ENCODE measurements at places on chromosomes 6 and 20.

GRCh38 chr6:130473886-130474285 is 108.1 kb downstream of the TMEM200A start:
- no peak for DNase-seq

GRCh38 chr6:13407709-13408695 is 79.4 kb downstream of the GFOD1 start:
- no peak for DNase-seq

DNA sequence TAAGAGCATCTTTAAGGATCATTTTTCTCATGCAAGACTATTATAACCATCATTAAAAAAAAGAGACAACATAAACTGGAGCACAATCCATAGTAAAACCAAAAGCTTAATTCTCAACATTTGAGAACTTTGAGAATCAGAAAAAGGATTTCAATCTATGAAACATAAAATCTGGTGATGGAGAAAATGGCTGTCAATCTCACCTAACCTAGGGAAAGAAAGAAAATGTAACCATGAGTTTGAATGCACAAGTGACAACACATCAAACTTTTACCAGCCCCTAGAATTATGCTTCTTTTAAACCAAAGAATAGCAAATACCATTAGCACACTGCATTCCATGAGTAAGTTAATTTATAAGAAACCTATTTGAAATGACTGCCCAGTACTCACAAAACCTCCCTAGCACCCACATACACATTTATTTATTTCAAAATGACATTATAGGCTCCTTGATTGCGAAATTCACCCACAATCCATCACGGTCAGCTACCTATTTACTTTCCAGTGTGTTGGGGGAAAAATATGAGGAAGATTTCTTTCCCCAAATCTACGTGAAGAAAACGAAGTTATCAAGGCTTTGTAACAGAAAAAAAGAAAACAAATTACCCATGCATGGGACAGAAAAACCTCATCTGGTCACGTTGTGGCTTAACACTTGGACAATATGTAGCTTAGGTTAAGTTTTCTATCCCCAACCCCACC is 828 bp downstream of the ASCC3 start:
- no peak for DNase-seq

- no peak for DNase-seq
These were observed 195.4 kb downstream of the ANKRD60 start for GRCh38 chr20:58033026-58033536.

DNA sequence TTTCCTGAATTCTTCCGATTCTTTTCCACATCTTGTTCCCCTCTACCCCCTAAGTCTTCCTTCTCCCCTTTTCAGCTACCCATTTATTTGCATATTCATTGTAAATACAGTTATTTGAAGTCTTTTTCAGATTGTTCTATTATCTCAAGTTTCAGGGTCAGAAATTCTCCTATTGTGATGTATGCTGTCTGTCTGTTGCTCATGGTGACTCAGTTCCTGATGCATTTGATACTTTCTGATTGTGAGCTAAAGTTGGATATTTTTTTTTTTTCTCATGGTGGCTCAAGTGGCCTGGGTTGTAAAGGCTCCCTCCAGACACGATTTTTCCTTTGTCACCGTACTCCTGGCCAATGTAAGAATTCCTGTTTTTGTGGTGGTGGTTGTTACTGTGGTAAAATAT is 4.9 kb upstream of the PI16 start:
- no peak for DNase-seq

- no peak for DNase-seq
These were observed 147.2 kb downstream of the DOK5 start for GRCh38 chr20:54622333-54623295.

DNA sequence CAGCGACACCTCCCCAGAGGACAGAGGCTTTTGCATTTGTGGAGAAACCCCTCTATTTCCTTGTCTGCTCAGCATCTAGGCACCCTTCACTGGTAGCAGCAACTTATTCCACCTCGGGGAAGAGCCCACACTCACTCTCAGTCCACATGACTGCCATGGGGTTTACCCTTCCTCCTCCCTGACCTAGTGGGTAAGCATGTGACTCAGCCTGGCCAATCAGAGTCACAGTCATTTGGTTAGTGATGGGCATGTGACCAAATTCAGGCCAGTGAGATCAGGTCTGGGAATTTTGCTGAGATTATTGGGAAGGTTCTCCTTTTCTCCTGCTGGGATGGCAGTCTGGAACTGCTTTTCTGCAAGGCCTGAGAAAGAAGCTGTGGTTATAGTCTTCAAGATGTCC is 145.7 kb upstream of the PHACTR3 start:
- no peak for DNase-seq

GRCh38 chr6:130927305-130927704 is 100.1 kb downstream of the SMLR1 start:
- DNase-seq, result no peak

DNA sequence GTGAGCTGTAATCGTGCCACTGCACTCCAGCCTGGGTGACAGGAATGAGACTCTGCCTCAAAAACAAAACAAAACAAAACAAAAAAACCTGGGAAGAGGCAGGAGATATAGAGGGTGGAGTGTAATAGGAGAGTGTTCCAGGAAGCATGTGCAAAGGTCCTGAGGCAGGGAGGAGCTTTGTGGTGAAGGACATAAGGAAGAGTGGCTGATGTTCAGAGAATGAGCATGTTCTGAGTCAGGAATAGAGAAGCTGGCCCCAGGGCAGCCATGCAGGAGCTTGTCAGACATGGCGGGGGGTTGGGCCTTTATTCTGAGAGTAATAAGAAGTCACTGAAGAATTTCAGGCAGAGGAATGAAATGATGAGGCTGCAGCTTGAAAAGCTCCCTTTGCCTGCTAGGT is 337.0 kb downstream of the CDH26 start:
- DNase-seq, result no peak

- DNase-seq, result no peak
These were observed 34.2 kb downstream of the PPP1R3G start for GRCh38 chr6:5119090-5119951.

GRCh38 chr6:160300076-160300695 is 41.6 kb upstream of the SLC22A2 start:
- DNase-seq, result no peak

- DNase-seq, result no peak
These were observed 81.3 kb upstream of the SPTLC3 start for GRCh38 chr20:12927489-12927888.

GRCh38 chr6:134041093-134041492 is 11.3 kb downstream of the SLC2A12 start:
- no peak for DNase-seq
